Kasumi-1 (cell line): ENCODE measurements at places on chromosomes 7 and 10.

GRCh38 chr10:21047511-21047910, 150.4 kb upstream of the NEBL start:
- no peak for DNase-seq

DNA sequence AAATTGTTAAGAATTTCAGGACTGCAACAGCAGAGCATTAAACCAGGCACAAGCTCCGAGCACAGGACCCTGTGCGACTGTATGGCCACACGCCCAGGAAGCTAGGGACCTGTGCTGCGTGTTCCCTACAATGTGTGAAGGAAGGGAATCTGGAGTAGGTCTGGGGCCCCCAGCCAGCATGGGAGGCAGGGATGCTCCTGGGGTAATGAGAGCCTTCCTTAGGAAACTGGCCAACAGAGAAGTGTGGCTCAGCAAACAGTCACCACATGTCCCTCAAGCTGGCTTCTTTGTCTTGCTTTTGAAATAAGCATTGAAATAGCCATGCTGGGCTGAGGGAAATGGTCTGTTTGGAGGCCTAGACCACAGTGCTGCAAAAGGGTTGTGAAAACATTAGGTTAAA, 8.2 kb downstream of the BLNK start:
- DNase-seq, result no peak

DNA sequence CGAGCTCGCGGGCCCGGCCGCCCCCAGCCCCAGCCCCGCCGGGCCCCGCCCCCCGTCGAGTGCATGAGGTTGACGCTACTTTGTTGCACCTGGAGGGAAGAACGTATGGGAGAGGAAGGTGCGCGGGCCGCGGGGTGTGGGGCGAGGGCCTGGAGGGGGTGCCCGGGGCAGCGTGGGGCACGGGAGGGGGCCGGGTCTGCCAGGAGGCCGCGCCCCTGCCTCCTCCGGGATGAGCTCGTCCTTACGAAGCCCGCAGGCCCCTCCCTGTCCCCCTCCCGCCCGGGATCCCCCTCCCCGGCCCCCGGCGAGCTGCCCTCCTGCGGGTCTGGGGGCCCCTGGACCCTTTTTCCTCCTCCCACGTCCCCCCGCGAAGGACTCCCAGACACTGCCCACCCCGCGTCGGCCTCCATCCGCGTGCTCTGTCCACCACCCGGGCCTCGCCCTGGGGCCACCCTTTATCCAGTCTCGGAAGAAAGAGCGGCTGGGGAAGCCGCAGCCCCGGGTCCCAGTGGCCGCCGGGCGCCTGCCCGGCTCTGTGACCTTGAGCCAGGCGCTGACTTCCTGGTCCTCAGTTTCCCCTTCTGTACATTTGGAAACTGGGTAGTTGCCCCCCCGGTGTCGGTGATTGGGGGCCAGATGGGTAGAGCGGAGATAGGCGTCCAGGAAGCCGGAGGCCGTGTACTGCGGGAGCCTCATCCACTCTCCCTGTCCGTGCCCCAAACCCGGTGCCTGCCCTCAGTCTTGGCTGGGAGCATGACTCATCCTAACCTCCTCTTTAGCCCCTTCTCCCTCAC, 521 bp downstream of the LIMK1 start:
- peak; percentile 24 for DNase-seq

- no peak for DNase-seq
These were observed 34.7 kb downstream of the IMMP2L start for GRCh38 chr7:111527545-111527944.

DNA sequence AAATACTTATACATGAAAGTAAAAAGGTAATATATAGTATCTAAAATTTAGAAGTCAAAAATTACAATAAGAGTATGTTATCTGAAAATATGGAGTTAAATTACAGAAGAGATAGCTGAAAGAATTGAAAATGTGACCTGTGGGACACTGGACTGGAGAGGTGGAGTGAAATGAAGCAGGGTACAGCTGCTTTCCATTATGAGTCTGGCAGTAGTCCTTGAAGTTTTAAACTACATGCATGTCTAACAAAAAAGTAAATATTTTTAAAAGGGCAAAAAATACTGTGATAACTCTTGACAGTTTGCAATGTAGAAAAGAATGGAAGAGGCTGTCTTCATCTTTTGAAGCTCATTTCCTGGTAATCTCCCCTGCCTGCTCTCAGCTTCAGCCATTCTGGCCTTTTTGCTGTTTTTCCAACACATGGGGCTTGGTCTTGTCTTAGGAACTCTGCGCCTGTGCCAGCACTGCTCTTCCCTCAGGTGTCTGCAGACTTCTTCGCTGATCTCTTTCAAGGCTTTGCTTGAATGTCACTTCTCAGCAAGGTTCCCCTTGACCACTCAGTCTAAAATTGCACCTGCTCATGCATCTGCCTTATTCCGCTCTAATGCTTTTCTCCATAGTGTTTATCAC, 36.9 kb downstream of the PTPRZ1 start:
- no peak for DNase-seq

DNA sequence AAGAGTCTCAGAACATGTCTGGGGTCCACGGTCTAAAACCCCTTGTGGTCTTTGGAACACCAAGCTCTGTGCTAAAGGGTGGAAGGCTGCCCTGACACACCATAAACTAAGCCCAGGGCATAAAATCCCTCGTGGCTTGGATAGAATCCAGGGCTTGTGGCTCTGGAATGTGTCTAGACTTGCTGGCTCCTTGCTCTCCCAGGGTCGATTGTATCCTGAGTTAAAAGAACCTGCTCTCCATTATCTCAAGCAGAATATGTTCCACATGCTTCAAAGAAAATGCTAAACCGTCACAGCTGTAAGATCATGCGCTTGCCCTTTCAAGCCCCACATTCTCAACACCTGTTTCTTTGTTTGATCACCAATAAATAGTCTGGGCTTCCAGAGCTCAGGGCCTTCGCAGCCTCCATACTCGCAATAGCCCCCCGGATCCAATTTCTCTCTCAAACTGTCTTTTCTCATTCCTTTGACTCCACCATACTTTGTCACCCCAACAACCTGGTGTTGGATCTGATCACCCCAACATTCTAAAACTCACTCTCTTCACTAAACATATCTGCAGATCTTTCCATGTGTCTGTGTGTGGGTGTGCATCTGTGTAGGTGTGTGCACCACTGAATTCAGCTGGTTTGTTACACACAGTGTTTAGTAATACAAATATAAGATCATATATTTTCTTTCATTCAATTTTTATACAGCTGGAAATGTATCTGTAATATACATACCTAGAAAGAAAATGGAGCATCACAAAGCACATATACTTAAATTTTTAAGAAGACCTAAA, 238.5 kb downstream of the ZMYND11 start:
- no peak for DNase-seq

DNA sequence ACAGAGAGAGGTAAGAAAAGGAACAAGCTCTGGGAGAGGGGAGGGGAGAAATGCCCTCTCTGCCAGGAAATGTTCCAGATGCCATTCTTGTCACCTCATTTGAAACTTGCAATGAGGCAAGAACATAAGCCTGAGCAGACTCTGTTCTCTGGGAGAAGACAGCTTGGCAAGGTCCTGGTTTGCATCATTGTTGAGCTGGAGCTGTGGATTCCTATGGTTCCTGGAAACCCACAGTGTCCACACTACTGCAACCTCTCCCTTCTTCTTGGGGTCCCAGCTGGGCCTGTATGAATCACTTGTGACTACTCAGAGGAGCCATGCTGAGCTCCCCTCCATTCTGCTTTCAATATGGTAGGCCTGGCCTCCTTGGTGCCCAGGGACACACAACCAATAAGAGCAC, 60.8 kb upstream of the HECTD2 start:
- no peak for DNase-seq

DNA sequence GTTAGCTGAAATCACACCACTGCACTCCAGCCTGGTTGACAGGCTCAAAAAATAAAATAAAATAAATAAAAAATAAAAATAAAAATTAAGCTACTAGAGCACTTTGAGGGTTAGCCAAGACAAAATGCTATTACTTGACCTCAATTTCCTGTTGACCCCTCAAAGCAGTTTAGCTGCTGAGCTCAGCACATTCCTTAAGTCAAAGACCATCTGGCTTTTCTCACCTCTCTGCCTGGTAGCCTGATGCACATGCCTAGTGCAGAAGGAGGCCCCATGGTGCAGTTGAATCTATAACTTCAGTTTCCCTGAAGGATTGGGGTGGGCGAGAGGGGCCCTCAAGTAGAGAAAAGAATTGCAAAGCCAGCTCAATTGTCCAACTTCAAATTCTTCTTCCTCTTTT, 211.1 kb upstream of the GALNT17 start:
- DNase-seq, result no peak

DNA sequence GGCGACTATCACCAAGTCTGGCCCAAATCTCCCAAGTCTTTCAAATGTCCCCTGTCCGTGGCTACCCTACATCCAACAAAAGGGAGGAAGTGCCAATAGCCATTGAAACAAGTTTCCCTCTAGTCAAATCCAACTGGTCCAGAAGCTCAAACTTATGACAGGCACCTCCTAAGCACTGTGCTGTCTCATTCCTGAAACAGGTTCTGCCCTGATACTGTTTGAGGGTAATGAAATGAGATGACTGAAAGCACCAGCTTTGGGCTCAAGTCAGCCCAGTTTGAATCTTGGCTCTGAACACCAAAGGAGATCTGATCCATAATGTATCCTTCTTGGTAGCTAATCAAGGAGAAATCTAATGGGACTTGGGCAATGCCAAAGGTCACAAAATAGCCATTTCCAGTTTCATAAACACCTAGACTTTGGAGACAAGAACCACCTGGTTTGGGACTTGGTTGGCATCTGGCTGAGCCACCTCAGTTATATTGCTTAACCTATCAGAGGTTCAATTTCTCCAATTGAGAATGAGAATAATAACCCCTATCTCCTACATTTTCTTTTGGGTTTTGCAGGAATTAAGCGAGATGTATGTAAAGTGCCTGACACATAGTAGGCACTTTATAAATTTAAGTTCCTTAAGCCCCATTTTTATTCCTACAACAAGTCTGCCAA, 34.7 kb upstream of the ARID5B start:
- no peak for DNase-seq

DNA sequence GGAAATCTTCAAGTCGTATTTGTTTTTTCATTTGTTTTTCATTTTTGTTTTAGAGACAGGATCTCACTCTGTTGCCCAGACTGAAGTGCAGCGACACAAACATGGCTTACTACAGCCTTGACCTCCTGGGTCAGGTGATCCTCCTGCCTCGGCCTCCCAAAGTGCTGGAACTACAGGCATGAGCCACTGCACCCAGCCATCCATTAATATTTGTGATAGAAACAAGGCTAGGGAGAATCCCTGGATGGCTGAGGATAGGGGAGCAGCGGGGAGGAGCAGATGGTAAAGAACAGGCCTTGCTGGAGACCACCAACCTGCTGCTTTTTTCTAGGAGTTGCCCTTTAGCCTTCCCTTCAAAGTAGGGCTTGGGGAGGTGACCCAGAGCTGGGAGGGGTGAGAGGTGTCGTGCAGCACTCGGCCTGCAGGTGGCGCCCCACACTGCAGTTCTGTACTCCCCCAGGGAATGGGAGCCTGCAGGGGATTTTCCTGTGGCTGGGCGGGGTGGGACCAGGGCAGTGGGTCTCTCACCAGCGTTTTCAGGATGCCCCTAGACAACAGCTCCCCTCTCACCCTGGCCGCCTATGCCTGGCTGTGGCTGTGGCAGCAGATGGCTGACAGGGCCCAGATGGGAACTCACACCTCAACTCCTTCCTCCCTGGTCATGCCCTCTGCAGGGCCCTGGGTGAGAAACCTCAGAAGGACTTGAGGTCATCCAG, 12.6 kb upstream of the CDH23 start:
- DNase-seq, result peak; percentile 79

DNA sequence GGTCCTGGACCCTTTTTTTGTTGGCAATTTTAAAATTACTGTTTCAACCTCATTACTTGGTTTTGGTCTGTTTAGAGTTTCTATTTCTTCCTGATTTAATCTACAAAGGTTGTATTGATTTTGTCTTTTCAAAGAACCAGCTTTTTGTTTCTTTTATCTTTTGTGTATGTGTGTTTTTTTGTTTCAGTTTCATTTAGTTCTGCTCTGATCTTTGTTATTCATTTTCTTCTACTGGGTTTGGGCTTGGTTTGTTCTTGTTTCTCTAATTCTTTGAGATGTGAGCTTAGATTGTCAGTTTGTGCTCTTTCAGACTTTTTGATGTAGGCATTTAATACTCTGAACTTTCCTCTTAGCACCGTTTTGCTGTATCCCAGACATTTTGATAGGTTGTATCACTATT, 8.5 kb upstream of the MRPS33 start:
- DNase-seq, result no peak

DNA sequence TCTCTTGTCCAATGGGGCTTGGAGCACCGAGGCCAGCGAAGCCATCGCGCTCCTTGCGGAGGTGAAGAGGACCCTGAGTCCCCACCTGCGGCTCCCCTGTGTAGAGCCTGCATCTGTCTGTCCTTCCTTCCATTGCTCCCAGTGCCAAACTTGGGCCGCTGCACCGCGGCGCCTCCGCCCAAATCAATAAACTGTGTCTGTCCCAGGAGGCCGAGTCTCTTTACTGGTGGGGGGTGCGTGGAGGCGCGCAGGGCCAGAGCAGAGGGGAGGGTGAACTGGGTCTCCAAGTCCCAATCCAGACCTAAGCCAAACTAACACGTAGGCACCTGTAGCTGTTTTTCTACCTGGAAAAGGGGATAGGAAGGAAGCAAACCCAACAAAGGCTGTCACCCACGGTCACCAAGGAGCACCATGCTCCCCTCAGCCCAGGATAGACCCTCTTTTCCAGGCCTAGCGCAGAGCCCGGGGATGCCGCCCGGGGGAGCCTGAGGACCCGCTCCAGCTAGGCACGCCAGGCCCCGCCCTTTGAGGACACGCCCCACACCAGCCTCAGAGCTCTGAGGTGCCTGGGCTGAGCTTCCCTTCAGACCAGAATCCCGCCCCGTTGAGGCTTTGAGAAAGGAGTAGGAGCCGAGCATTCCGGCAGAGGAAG, 1.2 kb upstream of the CHAT start:
- DNase-seq, result no peak

- no peak for DNase-seq
These were observed 42.6 kb upstream of the GSAP start for GRCh38 chr7:77458786-77459185.
